ENCODE measurements at places on chromosomes 6 and 20.
A peak's percentile ranks its signal among the peaks of the same experiment; 100 is the strongest.

- DNase-seq = no peak
Measured at GRCh38 chr6:80163754-80164187, 57.3 kb downstream of the BCKDHB start.

- no peak for DNase-seq
Measured at GRCh38 chr6:26141378-26141904, 54.2 kb downstream of the HFE start.

DNA sequence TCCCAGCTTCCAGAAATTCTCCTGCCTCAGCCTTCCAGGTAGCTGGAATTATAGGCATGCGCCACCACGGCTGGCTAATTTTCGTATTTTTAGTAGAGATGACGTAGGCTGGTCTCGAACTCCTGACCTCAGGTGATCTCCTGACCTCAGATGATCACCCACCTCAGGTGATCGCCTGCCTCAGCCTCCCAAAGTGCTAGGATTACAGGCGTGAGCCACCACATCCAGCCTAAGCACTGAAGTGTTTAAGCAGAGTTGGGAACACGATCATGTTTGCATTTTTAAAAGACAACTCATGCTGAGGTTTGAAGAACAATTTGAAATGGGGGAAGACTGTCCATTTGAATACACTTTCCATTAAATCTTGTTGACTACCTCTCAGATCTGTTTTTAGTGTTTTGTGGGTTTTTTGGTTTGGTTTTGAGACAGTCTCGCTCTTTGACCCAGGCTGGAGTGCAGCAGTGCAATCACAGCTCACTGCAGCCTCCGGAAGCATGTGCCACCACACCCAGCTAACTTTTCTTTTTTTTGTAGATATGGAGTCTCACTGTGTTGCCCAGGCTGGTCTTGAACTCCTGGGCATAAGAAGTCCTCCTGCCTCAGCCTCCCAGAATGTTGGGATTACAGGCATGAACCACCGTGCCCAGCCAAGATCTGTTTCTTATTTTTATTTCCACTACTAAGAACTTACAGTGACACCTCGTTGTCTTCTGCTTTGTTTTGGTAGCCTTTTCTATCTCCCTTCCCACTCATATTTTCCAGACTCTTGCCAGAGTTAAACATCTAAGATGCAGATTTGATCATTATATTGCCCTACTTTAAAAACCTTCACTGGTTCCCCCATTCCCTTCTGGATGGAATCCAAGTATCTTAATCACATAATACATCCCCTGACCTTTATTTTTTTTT lies 5.5 kb downstream of the CASP8AP2 start:
- peak; percentile 43 for DNase-seq

GRCh38 chr20:60469829-60470228 lies 511.6 kb downstream of the CDH26 start:
- no peak for DNase-seq

GRCh38 chr6:137290601-137291261 lies 71.5 kb upstream of the IFNGR1 start:
- DNase-seq = no peak

GRCh38 chr20:63507083-63507743 lies 8.3 kb upstream of the EEF1A2 start:
- DNase-seq = no peak

- DNase-seq = no peak
Measured at GRCh38 chr6:62652692-62653328, 366.8 kb upstream of the KHDRBS2 start.

- peak; percentile 51 for DNase-seq
Measured at GRCh38 chr6:17987697-17988421, 424 bp upstream of the KIF13A start.

DNA sequence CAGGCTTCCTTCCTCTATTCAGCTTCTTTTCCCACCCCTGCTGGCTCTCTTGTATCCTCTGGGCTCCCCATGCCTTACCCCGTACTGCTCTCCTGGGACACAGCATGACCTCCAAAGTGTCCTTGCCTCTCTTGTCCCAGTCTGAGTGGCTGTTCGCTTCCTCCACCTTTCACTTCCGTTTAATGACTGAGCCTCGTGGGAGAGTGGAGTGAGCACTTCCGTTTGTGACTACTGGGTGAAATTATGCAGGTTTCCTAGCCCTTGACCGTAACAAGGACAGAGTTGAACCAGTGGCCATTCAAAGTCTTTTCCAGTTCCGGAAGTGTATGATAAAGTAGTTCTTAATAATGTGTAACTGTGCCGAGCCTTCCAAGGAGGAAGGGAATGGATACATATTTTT lies 109.2 kb downstream of the ARID1B start:
- DNase-seq = no peak

GRCh38 chr6:150336299-150336698 lies 32.5 kb upstream of the IYD start:
- no peak for DNase-seq

- no peak for DNase-seq
Measured at GRCh38 chr6:139449611-139450000, 75.2 kb upstream of the CITED2 start.

DNA sequence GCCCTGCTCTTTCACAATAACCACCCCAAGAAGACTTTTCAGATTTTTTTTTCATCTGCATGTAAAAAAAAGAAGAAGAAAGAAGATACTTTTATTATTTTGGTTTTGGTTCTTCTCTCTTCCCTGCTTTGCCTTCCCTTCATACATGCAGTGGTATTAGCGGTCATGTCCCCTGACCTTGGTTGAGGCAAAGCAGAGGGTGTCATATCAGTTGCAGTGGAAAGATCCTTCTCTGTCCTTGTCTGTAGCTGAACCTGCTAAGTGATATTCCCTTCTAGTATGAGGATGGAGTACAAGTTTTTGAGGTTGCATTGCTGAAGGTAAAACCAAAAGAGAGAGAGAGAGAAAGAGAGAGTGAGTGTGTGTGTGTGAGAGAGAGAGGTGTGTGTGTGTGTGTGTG lies 345.7 kb downstream of the UTRN start:
- DNase-seq = no peak

DNA sequence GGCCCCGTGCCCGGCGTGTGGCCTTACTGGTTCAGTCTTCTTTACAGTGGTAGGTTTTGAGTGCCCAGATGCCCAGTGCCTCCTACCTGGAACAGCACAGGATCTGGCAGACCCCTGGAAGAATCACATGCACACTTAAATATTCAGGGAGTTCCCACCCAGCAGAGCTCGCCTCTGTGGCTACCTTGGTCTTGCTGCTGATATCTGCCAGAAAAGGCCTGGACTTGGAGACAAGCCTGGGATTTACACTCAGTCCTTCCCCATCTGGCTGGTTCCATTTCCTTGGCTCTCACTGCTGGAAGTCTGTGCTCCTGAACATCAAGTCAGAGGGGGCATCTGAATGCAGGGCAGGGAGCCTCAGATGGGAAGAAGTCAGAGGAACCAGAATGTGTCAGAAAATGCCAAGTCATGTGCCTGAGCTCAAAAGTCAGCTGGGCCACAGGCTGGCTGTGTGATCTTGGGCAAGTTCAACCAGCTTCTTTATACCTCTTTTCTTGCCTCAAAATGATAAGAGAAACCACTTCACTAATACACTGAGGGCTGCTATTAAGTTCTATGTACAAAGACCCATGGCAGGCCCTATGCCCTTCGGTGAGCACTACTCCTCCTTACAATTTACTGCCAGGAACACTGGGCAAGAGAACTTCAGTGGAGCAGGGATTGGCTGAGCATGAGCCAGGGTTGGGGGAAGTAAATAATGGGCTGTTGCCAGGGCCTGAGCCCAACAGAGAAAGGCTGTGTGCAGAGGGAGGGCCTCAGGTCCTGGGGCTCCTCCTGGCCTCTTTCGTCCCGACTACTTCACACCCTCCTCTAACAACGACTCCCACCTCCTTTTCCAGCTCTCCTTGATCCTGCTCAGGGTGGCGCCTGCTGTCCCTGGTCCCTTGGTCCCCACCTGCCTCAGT lies 158.1 kb upstream of the PROKR2 start:
- no peak for DNase-seq

DNA sequence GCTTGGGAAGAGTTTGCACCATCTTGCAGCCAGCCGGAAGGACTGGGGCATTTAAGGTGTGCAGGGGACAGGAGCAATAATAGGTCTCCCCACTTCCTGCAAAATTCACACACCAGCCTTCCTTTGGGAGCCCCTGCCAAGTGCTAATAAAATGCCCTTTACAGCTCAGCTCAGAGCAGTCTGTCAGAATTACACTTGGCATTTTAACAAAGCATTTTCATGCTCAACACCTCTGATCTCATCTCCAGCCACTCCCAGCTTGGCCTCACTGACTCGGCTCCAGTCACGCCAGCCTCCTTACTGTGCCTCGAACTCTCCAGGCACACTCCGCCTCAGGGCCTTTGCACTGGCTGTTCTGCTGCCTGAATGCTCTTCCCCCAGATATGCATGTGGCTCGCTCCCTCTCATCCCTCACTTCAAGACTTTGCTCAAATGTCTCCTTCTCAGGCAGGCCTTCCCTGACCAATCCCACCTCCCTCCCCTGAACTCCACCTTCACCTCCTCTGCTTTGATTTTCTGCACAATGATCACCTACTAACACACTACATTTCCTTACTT lies 43.7 kb downstream of the GRM4 start:
- DNase-seq = no peak

DNA sequence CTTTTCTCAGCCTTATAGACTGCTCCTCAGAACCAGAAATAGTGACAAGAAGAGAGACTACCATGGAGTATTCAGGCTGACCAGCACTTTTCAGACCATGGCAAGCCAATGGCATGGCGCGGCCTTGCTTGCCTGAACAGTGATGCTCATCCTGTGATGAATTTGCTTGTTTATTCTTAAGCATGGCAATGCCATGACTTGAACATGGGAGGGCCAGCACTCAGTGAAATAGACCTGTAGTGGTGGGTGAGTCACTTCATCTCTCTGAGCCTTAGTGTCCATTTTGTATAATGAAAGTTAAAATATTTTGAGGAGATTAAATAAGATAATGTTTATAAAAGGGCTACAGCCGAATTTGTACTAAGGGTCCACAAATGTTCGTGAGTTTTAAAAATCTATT lies 79.1 kb downstream of the LRRC1 start:
- no peak for DNase-seq

- DNase-seq = no peak
Measured at GRCh38 chr6:169019727-169020491, 233.7 kb downstream of the THBS2 start.

DNA sequence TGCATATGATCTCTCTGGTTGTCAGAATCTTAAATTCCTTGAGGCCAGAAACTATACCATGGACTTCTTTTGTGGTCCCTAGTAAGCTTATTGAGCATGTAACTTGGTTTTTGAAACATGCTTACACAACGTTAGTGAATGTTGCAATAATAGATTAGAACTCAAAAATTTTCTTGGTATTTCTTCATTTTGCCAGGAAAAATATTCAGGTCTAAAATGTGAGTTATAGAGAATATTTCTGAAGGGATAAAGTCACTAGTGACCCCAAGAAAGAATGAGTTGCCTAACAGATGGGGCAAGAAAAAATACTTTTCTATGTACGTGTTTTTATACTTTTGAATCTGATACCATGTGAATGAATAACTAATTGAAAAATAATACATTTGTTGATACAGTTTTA lies 195.4 kb downstream of the TFAP2A start:
- DNase-seq = no peak

DNA sequence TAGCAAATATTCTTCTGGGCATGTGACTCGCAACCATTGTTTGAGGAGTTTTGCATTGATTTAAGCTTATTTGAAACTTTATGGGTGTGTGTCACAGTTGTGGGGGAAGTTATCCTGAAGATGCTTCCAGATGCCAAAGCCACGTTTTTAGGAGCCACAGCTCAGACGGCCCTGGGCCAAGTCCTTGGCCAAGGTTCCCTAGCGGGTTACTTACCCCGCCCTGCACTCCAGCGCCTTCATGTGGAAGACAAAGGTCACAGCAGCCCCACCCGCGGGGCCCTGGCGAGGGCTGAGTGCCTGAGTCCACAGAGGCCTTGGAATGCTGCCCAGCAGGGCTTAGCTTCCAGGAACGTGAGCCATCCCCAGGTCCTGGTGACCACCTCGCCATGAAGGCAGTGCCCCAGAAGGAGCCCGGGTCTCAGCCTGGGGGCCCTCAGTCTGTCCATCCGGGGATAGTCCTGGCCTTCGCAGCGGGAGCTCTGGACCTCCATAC lies 308.3 kb downstream of the CDH4 start:
- DNase-seq = no peak

DNA sequence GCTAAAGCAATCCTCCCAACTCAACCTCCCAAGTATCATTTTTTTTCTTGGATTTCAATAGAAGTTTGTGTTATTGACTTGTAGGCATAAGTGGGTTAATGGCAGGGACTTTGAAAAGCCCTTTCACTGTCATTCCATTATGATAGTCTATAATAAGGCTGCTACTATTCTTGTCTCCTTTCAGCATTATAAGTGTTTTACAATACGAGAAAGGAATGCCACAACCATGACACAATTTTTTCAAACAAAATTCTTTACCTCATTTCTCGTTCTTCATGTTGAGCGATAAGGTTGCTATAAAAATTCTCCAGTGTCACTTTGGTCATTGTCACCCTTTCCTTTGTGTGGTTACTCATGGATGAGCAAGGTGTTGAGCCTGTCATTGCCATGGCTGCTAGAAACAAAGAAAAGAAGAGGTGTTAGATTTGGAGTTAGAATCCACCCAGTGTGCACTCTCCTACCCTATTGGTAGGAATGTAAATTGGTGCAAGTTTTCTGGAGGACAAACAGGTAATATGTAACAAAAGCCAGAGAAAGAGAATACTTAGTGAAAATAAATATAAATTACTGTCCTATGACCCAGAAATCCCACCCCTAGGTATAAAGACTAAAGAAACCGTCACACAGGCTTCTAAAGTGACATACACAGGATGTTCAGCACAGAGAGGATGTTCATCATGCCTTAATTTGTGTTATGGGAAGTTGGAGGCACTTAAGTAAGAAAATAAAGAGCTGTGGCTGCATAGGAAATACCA lies 7.3 kb downstream of the STK38 start:
- DNase-seq = no peak

GRCh38 chr6:563863-564262 lies 93.0 kb downstream of the HUS1B start:
- no peak for DNase-seq

DNA sequence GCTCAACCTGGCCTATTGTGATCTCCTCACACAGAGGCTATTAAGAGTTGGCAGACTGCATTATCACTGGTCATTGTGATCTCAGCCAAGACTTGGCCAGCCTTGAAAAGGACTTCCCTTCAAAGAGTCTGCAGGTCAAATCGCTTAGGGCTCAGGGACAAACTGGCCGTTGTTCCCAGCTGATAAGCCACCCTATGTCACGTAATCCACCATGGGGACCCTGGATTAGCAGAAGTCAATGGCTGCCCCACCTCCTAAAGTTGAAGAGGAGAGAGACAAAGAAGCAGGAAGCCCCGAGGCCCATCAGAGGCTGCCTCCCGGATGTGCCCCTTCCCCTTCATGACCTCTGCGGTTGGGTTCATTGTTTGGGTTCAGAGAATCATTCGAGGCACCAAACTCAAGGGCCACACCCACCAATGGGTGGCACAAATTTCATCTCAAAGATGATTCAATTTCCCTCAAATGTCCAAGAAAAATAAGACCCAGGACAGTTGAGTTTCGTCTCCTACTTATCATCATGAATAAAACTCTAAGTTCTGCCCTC lies 56.6 kb downstream of the BPIFB1 start:
- DNase-seq = no peak

GRCh38 chr6:110552076-110552475 lies 75.7 kb upstream of the SLC22A16 start:
- DNase-seq = no peak

GRCh38 chr6:35052694-35053565 lies 88.2 kb downstream of the TCP11 start:
- DNase-seq = no peak

- no peak for DNase-seq
Measured at GRCh38 chr20:59117526-59117925, 46.1 kb upstream of the ZNF831 start.

- no peak for DNase-seq
Measured at GRCh38 chr6:166277018-166277417, 31.2 kb downstream of the PRR18 start.
